ENCODE measurements at places on chromosomes 7 and 10.

GRCh38 chr7:106392590-106392989, 107.8 kb upstream of the NAMPT start:
- DNase-seq: no peak

DNA sequence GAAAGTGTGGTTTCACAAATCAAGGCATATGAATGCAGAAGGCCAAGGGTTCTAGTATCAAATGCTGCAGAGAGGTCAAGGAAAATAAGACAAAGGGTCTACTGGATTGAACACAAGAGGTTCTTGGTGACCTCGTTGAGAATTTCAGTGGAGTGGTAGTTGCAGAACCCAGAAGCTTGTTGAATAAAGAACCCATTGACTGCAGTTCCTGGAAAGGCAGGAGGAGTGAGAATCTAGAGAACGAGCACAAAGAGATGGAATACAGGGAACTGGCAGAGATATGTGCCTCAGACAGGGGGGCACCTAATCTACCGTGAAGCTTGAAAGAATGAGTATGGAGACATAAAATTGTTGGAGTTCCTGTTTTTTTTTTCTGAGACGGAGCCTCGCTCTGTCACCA, 3.5 kb upstream of the SEPTIN7 start:
- no peak for DNase-seq

- no peak for DNase-seq
These were observed 661.5 kb downstream of the MAGI2 start for GRCh38 chr7:78792006-78792405.

GRCh38 chr10:112517451-112517862, 70.4 kb downstream of the VTI1A start:
- no peak for DNase-seq

- DNase-seq: no peak
These were observed 186.4 kb downstream of the CACNA2D1 start for GRCh38 chr7:82257118-82257695.

- DNase-seq: no peak
These were observed 722.2 kb downstream of the PARD3 start for GRCh38 chr10:34092891-34093290.

DNA sequence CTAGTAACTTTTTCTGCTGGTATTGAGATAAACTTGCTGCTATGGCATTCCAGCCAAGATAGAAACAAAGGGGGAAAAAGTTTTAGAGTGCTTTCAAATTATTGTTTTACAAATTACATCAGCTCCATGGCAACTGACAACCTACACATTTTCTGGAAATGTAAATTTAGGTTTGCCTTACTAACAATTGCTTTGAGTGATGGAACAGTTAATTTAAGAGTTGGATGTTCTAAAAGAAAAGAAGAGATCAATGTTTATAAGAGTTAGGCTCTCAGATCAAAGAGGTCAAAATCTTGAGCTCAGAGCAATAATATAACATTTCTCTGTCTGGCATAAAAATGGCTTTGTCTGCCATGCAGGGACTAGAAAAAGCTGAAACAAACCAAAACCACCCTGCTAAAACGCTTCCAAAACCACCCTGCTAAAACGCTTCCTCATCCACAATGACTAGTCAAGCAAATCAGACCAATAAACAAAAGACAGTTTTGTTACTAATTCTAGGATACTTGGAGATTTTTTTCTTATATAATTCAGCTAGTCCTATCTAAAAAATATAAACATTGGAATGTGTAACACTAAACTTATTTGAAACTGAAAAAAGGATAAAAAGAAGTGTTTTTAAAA, 32.3 kb downstream of the ORC5 start:
- DNase-seq: no peak

Data from AG08396 (cell line).